Right ventricle myocardium superior (tissue), 1 donor: ENCODE measurements at places on chromosomes 1 and 21. TPM values are rescaled to one million over a fixed set of nuclear protein-coding genes. Genes with fewer than 3 reads are reported as not detected.

Gene MAN1C1
- total RNA-seq: 17.5 TPM

- no peak for DNase-seq
Observed at GRCh38 chr1:186897008-186897407, 68.3 kb downstream of the PLA2G4A start.

Gene KIF21B
- total RNA-seq: 0.24 TPM

GRCh38 chr1:68149907-68150306 is 82.4 kb downstream of the WLS start:
- no peak for DNase-seq

DNA sequence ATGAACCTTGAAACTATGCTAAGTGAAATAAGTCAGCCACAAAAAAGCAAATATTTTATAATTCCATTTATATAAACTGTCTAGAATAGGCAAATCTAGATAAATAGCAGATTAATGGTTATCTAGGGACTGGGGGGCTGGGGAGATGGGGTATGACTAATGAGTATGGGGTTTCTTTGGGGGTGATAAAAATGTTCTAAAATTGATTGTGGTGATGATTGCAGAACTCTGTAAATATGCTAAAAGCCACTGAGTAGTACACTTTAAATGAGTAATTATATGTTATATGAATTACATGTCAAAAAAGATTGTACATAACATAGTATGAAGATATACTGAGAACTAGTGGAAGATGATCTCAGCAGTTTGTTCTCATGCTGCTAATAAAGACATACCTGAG is 675.0 kb downstream of the KIF26B start:
- DNase-seq: no peak

Gene KLHDC7A
- total RNA-seq: not detected

GRCh38 chr1:167746988-167747655 is 25.3 kb downstream of the MPZL1 start:
- no peak for DNase-seq

Gene RGS1
- total RNA-seq: 0.65 TPM

GRCh38 chr1:239307886-239308285 is 78.5 kb upstream of the CHRM3 start:
- no peak for DNase-seq

- DNase-seq: no peak
Observed at GRCh38 chr21:42423685-42424084, 20.0 kb downstream of the UBASH3A start.

- DNase-seq: no peak
Observed at GRCh38 chr1:167676205-167676915, 45.4 kb upstream of the MPZL1 start.

DNA sequence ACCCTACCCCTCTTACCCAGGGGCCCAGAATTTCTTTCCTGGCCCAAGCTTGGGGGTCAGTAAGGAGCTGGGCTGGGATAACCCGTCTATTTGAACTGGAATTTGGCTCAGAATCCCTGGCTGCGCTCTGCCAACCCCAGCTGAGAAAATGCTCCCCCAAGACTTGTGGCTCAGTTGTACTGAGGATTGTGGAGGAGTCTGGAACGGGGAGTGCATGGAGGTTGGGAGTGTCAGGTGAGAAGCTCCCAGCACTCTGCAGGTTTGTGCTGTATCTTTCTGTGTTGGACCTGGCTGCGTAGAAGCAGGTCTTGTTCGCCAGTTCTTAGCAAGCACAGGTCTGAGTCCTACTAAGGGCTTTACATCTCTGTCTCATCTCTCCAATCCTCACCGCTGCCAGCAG is 1.6 kb downstream of the TCEA3 start:
- DNase-seq: no peak

Gene PTGFRN
- total RNA-seq: 81.5 TPM

- DNase-seq: no peak
Observed at GRCh38 chr1:9180111-9180819, 51.4 kb upstream of the GPR157 start.

DNA sequence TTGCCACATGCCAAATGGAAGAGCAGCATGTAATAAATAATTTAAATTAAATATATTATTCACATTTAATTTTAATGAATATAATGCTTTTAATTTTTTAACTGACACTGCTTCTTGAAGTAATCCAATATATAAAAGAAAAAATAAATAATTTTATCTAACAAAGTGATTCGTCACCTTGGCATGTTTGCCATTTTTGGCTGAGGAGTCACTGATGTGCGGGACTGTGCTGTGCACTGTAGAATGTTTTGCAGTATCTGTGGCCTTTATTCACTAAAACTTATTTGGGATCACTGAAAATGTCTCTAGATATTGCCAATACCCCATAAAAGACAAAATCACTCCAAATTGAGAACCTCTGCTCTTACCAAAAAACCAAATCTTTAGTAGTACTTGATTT is 807.8 kb downstream of the BRINP3 start:
- no peak for DNase-seq

GRCh38 chr21:45811136-45811535 is 167.6 kb downstream of the PCBP3 start:
- DNase-seq: no peak

GRCh38 chr1:18300376-18300775 is 180.4 kb upstream of the KLHDC7A start:
- no peak for DNase-seq

GRCh38 chr21:42406201-42406621 is 2.5 kb downstream of the UBASH3A start:
- no peak for DNase-seq

DNA sequence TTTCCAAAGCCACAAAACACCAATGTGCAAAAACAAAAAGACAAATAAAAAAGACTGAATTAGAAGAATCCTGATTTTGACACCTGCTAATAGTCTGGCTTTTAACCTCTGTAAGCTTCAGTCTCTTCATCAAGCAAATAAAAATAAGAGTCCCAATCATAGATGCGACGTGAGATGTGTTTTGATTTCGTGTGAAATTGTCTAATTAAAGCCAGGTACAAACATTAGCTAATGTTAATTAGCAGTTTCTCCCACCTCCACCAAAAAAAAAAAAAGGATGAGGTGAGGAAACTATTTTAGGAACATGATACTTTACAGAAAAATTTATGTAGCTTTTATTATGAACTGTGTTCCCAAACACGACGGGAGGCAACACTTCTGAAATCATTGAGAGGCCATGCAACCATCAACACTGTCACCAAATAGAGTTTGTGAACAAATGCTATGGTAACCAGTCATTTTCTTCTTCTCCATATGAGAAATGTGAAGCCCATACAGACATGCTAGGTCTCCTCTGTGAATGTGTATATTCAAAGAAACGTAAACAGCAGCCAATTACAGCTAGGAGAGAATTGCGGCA is 6.7 kb upstream of the EVI5 start:
- no peak for DNase-seq

DNA sequence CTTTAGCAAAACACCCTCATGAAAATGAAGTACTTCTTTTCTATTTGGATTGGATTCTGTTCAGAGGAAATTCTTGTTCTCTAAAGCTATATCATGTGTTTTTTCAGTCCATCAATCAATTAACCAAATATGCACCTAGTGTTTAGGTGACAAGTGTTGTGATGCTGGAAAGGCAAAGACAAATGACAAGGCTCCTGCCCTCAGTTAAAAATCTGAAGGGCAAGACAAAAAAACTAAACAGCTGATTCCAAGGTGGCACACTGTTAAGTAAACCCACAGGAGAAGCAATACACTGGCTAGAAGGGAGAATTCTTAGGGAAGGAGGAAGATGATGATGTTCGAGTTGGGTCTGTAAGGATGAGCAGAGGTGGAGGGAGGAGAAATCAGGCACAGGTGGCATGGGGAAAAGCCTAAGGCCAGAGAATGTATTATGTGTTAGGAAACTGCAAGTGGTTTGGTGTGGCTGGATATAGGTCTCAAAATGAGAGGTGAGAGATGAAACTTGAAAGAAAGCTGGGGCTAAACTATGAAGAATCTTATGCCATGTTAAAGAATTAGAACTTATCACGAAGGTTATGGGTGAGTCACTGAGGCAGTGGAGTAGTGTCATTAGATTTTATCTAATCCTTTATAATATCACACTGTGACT is 51.8 kb upstream of the GFI1 start:
- no peak for DNase-seq

DNA sequence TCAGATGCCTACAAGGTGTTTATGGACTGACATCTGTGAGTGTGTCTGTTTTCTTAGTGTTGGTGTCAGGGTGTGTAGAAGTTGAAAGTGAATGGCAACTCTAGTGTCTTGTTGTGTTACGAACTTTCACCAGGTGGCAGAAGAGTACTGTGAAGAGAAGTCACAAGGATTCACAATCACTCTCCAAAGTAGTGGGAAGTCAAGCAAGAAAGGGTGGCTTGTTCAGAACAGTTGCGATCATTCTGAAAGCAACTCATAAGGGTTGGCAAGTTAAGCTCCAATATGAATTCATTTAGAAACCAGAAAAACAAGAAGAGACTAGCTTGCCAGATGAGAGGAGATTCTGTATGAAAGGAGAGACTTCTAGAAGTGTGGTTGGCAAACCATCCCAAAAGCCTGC is 86.1 kb downstream of the FASLG start:
- DNase-seq: no peak

- DNase-seq: no peak
Observed at GRCh38 chr21:41611966-41612606, 104.1 kb upstream of the TMPRSS2 start.

GRCh38 chr1:241622669-241623068 is 17.5 kb downstream of the CHML start:
- DNase-seq: no peak

Gene CDK18
- 172 TPM for total RNA-seq

GRCh38 chr1:235945775-235946570 is 79.3 kb upstream of the LYST start:
- peak; percentile 53 for DNase-seq

DNA sequence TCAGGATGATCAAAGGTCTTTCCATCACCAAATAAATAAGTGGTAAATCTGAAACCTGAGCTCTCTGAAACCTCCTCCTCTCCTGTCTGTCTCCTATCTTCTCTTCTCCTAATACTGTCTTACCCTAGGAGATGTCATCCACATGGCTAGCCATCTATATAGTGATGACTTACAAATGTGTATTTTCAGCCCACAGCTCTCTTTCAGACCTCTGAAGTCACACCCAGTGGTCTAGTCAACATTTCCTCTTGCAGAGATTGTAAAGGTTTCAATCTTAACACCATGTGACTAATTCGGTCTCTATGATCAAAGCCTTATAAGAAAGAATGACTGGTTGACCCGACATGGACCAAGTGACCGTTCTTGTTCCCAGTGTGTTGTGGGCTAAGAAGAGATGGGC is 63.1 kb upstream of the DPT start:
- no peak for DNase-seq

- DNase-seq: no peak
Observed at GRCh38 chr1:245933431-245934045, 573.5 kb downstream of the SMYD3 start.

- no peak for DNase-seq
Observed at GRCh38 chr1:203754455-203754864, 10.5 kb upstream of the LAX1 start.

DNA sequence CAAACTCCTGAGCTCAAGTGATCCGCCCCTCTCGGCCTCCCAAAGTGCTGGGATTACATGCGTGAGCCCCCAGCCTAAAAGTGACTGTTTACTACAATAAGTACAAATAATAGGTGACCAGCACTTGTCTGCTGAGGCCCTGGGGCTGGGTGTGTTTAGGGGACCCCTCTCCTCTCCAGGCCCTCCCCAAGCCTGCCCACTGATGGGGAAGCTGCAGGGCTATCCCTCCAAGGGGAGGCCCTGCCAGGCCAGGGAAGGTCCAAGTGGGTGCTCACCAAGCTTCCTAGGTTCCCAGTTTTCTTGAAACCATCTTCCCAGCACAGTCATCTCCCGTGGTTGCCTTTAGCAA is 60.7 kb downstream of the H3-3A start:
- no peak for DNase-seq

Gene RHOU
- 4.2 TPM for total RNA-seq
